Type B pancreatic cell (in vitro differentiated cells): ENCODE measurements at places on chromosomes 2 and 18.

GRCh38 chr2:230140667-230141066, 71.9 kb upstream of the SLC16A14 start:
- DNase-seq, result peak; percentile 10

DNA sequence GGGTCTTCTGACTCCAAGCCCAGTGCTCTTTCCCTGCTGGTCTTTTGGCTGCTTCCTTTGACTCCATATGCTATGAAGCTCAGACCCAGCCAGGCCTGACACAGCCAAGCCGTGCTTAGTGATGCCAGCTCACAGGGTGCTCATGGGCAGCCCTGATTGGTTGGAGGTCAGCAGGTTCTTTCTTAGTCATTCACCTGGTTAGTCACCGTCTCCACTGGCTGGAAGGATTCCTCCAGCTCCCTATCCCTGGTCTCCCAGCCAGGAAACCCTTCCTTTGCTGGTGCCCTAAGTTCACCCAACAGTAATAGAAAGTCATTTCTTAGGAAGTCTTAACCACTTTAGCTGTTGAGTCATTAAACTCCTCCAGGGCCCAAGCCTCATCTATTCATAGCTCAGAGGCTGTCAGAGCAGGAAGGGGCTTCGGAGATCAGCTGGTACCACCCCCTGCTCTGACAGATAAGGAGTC, 3.9 kb downstream of the KCNK3 start:
- DNase-seq, result no peak

DNA sequence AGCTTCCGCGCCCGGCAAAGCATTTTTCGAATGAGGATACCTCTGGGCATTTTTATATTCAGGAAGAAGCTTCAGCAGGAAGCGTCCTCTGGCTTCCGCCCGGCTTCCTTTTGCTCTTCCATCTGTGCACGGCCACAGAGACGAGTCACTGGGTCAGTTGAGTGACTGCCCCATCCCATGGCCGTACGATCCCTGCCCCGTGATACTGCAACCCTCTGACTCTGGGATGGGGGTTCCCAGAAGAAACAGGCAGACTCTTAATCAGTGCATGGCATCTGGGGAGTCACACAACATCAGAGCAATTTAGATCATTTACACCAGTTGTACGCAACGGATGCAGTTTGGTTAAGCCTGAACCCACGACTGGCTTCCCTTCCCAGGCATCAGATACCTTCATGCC, 40.9 kb downstream of the SLC4A3 start:
- no peak for DNase-seq

- DNase-seq, result no peak
Observed at GRCh38 chr18:65721619-65722018, 29.2 kb upstream of the CDH7 start.

- no peak for DNase-seq
Observed at GRCh38 chr18:26868968-26869586, 3.6 kb upstream of the AQP4 start.

DNA sequence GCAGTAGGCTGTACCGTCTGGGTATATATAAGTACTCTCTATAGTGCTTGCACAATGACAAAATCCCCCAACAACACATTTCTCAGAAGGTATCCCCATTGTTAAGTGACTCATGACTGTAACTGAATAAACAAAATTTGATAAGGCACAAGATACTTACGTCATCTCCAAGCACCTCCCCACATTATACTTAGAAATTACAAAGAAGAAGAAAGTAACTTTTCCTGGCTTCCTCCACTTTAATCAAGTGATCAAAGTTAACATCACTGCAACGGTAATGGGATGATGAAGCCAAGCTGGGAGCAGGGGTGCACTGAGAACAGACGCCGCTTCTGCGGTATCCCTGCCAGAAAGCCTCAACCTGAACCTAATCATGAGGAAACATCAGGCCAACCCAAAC, 9.7 kb downstream of the TNS1 start:
- DNase-seq, result no peak

GRCh38 chr2:45993476-45993991, 303.7 kb upstream of the EPAS1 start:
- no peak for DNase-seq

GRCh38 chr18:13312515-13312914, 94.0 kb downstream of the LDLRAD4 start:
- no peak for DNase-seq

GRCh38 chr2:158635961-158636601, 159.0 kb upstream of the DAPL1 start:
- DNase-seq, result no peak

DNA sequence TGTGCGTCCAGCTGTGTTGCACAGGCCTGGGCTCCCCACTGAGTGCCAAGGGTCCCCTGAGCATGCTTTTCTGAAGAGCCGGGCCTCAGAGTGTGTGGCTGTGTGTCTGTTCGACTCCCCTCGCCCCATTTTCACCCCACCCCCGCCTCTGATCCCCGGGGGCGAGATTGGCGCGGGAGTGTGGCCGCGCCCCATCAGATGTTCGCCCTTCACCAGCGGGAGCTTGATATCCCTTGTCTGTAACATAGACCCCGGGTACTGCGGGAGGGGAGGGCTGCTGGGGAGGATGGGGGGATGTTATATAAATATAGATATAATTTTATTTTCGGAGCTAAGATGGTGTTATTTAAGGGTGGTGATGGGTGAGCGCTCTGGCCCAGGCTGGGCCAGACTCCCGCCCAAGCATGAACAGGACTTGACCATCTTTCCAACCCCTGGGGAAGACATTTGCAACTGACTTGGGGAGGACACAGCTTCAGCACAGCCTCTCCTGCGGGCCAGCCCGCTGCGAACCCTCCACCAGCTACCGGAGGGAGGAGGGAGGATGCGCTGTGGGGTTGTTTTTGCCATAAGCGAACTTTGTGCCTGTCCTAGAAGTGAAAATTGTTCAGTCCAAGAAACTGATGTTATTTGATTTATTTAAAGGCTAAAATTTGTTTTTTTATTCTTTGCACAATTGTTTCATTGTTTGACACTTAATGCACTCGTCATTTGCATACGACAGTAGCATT, 1.5 kb downstream of the RHOB start:
- no peak for DNase-seq

DNA sequence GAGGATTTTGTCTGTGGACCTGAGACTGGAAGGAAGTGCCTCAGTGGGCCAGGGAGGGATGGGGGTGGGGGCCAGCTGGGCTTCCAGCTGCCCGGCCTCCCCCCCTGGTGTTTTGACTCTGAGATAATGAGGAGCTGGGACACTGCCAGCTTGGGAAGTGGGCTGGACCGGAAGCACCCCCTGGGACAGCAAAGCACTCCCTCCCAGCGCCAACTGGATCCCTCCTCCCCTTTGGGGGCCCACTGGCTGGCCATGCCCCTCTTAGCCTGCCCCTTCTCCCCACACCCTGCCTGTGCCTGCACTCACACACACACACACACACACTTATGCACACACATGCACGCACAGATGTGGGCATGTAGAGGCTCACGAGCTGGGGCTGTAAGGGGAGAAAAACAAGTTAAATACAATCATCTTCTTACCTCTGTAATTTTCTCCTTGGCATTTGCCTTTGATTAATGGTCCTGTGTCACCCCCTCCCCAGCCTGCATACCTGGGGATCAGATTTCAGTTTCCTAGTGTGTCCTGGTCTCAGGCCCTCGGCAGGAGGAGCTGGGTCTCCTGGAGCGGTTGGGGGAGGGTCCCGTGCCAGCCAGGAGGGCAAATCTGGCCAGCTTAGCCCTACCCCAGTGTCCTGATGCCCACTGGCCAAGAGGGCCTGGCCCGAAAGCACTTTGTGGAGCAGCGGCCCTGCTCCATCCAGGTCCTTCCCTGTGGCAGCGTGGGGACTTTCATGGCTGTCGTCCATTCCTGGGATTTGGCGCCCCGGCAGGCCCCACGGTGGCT, 3.6 kb downstream of the ITM2C start:
- DNase-seq, result peak; percentile 72

DNA sequence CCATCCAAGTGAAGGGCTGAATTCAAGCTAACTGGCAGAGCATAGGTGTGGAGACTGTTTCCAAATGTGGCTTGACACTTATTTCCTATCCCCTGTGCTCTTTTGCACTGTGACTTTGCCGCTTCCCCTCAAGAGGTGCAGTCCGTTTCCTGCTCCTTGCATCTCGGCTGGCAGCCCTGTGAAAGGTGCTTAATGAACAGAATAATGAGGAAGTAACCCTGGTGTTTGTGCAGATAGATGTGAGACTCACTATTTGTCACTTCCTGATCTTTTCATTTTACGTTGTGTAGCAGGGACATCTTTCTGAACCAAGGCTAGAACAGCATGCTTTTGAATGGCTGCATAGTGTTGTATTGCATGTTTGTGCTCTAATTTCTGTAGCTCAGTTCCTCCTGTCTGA, 60.8 kb downstream of the CEP192 start:
- no peak for DNase-seq

- DNase-seq, result no peak
Observed at GRCh38 chr2:18891600-18892345, 302.4 kb upstream of the NT5C1B start.

DNA sequence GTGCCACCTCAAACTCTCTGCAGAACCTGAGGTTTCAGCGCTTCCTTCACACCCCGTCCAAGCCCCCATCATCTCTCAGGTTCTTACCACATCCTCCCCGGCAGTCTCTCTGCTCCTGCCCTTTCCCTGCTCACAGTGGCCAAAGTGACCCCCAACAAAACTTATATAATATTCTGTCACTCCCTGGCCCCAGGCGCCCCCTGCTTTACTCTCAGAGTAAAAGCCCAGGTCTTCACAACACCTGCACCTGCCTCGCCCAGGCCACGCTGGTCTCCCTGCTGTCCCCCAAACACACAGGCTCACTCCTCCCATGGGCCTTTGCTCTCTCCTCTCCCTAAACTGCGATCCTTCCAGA, 6.4 kb downstream of the ITGB1BP1 start:
- DNase-seq, result no peak

DNA sequence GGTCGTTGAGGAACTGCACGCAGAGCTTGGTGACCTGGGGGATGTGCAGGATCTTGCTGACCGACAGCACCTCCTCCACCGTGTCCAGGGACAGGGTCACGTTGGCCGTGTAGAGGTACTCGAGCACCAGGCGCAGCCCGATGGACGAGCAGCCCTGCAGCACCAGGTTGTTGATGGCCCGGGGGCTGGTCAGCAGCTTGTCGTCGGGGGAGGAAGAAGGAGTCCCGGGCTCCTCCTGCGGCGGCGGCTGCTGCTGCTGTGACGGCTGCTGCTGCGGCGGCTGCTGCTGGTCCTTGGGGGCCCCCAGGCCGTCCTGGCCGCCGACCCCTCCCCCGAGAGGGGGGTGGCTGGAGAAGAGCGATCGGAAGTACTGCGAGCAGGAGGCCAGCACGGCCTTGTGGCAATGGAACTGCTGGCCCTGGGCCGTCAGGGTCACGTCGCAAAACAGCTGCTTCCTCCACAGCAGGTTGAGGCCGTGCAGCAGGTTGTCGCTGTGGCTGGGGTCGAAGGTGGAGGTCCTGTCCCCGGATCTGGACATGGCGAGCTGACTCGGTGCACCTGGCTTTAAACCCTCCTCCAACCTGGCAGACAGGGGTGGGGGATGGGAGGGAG, 2.7 kb downstream of the KLHL14 start:
- no peak for DNase-seq

GRCh38 chr2:169393068-169393590, 30.8 kb upstream of the LRP2 start:
- DNase-seq, result no peak

- no peak for DNase-seq
Observed at GRCh38 chr2:69188182-69188900, 175.4 kb downstream of the ANTXR1 start.

DNA sequence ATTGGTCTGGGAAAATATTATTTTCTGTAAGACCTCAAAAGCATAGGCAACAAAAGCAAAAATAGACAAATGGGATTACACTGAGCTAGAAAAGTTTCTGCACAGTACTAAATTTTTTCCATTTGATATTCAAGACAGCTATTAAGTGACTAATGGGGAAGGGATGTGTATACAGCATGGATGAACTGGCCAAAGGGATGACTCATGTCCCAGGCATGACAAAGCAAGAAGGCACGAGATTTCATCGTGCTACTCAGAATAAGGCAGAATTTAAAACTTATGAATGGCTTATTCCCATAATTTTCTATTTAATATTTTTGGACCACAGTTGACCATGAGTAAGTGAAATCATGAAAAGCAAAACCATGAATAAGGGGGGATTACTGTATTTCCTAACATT, 1250.1 kb upstream of the GYPC start:
- DNase-seq, result no peak

DNA sequence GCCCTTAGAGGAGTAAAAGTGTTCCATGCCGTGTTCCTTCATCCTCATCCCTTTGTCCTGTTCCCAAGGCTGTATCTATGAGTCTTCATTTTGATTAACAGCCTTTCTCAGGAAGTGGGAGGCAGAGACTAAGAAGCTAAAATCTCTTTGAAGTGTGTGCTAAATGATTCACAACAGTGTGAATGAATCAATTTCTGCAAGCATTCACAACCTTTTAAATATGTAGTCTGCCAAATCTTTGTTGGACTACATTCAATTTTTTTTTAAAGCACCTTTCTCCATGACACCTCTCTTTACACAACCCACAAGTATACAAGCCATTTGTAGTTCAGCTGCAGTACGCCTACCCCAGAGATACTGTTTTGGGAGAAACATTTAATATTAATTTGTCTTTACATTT, 408.6 kb upstream of the FANCL start:
- no peak for DNase-seq

- DNase-seq, result no peak
Observed at GRCh38 chr2:86788881-86789686, 1.6 kb downstream of the CD8A start.

DNA sequence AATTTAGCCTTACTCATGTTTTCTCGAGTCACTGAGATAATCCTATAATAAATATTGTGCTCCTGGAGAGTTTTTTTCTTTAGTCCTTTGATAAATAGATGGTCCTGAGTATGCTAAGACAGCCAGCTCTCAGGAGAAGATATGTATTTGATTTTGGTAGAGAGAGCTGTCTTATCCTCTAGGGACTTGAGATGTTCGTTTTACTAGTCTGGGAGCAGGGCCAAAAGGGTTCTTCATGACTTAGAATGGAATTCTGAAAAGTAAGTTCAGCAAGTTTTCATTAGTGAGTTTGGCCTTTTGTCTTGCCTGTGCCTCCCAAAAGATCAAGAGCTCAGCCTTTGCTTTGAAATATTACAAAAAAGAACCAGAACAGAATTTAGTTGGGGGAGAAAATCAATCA, 246.7 kb downstream of the BABAM2 start:
- DNase-seq, result no peak

- no peak for DNase-seq
Observed at GRCh38 chr18:54961016-54961423, 1.8 kb upstream of the CCDC68 start.

DNA sequence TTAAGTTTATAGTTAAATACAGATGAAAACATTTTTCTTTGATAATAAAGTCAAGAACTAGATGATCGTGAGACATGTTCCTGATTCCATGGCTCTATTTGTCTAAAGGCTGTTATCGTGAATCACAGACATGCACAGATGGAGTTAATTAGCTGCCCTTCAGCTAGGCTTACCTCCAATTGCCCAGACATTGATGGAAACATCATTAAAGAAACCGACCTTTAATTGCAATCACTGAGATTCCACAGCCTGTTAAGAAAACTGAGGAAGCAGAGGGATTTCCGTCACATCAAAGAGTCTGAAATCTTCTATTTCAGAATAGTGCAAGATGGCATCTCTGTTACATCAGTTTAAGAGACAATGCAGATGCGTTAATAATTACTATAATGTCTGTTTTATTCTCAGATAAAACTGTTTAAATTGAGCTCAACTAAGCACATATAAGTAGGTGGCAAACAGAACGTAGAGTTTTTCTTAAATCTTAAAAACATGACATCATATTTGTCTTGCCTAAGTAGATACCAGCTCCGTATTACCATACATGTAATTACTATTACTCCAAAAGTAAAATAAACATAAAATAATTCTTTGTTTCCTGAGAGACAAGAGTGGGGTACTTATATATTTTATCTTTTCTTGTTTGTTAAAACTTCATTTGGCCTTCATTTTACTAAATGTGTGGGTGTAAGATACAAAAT, 23.9 kb upstream of the CRACDL start:
- no peak for DNase-seq
